ENCODE measurements at places on chromosomes 11 and 22. TPM values are rescaled to one million over a fixed set of nuclear protein-coding genes. Genes with fewer than 3 reads are reported as not detected.

DNA sequence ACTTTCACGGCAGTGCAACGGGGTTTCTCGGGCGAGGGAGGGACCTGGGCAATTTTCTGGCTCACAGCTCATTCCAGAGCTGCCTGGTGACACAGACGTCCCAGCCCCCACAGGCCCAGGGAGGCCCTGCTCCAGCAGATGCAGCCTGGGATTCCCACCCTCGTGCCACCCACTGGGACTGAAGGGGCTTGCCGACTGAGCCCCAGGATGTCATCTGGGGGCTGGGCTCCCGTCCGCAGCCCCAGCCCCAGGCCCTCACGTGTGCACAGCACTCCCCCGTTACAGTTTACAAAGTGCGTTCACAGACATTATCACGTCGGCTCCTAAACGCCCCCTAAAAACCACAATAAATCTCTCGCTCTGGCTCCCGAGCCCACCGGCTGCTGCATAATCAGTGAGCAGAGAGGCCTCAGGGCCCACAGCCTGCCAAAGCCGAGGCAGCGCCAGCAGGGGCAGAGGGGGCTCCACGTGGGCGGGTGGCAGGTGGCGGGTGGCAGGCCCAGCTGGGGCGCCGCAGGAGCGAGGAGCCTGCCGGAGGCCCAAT is 76.9 kb upstream of the TCF20 start:
- no peak for DNase-seq

DNA sequence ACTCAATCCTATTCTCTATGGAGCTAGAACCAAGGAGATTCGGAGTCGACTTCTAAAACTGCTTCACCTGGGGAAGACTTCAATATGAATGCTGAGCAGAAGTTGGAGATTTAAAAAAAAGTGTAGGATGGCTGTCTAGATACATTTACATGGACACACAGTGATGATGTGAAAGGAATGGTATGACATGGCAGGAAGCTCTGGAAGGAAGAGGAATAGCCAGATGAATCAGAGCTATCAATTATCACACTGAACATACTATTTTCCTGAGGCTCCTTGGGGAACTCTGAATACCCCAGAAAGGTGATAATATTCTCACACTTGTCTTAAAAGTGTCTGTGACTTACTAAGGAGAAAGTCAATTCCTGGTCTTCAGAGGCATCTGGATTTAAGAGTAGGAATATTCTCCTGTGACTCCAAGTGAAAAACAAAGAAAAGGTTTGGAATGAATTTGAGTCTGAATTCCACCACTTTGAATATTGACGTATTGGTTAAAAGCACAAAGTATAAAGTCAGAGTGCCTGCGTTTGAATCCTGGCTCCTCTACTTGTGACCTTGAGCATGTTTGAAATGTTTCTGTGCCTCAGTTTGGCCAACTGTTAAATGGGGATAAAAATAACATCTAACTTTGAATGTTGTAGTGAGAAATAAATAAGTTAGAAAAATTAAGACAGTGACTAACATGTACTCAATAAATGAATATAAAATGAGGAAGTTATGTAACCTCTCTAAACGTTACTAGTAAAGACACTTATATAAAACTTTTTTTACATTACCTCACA is 1.3 kb downstream of the OR52D1 start:
- DNase-seq: no peak

- no peak for DNase-seq
Observed at GRCh38 chr11:111913031-111913861, 712 bp downstream of the HSPB2 start.

Gene SMIM38
- total RNA-seq: 3.1 TPM

DNA sequence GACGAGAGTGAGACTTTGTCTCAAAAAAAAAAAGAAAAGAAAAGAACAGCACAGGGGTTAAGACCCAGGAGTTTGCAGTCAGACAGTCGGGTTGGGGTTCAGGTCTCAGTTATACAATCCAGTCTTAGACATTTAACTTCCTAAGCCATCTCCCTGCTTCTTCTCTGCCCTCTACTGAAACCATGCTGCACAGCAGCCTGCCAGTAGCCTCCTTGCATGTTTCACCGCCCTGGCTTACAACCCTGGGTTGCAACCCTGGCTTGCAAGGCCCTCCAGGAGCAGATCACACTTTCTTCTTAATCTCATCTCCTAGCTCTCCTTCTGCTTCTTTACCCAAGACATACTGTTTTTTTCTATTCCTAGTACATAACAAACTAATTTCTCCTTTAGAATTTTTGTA is 5.9 kb upstream of the B3GAT3 start:
- no peak for DNase-seq

Gene SLC7A4
- total RNA-seq: 20.4 TPM

Gene MRPL16
- total RNA-seq: 63.0 TPM

- DNase-seq: no peak
Observed at GRCh38 chr11:25908726-25909125, 423.2 kb upstream of the ANO3 start.

GRCh38 chr11:45715418-45715817 is 50.0 kb upstream of the CHST1 start:
- no peak for DNase-seq

DNA sequence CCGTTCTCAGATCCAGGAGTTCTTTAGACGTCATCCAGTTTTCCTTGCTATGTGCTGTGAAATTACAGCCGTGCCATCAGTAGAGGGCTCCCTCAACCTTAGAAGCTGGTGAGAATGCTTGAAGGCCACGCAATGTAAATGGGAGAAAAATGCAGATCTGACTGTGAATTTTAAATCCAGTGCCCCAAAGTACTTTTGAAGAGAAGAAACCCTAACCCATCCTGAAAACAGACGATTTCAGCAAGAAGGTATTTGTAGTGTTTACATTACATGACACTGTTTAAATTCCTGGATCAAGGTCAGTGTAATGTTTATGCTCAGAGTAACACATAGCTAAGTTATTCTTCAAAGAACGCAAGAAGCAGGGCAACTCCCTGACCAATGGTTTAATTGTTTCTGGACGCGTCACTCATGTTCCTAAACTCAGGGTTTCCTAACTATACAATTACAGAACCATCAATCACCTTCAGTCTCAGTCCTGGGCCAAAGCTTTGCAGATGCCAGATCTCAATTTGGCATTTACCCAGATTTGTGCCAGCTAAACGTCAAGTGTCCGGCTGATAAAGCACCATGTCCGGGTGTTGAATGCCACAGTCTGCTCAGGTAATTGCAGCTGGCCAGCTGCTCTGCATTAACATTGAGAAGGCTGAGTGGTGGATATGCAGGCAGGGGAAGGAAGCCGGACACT is 38.2 kb downstream of the ADAMTS8 start:
- no peak for DNase-seq

DNA sequence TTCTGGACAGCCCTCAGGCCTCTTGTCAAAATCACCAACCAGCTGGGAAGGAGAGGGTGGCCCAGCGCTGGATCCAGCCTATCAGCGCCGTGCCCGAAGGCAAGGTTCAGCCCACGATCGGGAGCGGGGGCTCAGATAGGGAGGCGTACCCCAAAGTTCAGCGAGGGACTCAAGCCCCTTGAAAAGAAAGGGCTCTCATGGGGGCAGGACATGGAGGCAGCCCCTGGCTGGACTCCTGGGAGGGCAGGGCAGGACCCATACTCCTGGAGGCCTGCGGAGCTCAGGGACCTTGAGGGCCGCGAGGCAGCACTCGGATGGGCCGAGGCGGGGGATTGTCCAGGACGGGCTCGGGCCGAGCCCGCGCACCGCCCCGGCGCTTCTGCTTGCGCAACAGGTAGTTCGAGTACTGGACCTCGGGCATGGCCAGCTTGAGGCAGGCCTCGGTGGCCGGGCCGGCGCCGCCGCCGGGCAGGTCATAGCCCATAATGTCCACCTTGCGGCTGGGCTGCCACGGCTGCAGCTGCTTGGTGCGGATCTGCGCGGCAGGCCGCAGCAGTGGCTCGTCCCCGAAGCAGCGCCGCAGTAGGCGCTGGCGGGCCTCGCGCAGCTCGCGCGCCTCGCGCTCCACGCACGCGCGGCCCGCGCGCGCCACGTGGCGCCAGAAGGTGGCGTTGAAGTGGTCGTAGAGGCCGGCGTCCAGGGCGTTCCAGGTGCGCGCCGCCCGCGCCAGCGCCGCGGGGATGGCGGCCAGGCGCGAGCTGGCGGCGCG is 6.5 kb downstream of the GAL3ST3 start:
- DNase-seq: no peak

GRCh38 chr22:32932176-32932575 is 126.0 kb downstream of the SYN3 start:
- DNase-seq: no peak

GRCh38 chr11:22688914-22689313 is 22.5 kb downstream of the GAS2 start:
- no peak for DNase-seq

DNA sequence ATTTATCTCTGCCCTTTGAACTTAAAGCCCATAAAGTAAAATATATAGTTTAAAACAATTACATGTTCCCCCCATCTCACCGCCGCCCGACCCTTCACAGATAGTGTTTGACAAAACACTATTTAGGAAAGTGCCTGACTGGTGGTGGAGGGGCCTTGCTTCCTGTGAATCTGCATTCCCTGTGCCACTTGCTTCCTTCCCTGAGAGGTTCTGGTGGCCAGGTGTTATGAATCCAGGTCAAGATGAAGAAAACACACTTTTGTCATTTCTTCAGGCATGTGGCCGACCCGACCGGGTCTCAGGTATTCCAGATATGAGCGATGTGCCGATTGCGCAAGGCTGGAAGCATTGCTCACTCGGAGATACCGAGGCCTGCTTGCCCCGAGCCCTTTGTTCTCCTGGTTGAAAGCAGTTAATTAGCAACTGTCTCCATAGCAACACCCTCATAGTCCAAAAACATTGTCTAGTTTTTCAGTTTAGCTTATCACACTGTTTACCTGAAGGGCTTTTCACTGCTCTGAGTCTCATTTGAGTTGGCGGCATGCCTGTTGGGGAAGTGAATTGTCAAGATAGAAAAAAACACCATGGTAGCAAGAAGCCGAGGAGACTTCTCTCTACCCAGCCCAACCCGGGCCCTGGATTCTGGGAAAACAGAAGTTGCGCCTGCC is 128.3 kb downstream of the TEAD1 start:
- DNase-seq: no peak

GRCh38 chr11:130465263-130465662 is 16.8 kb downstream of the ADAMTS15 start:
- DNase-seq: no peak

- DNase-seq: no peak
Observed at GRCh38 chr11:111840143-111840542, 31.2 kb downstream of the ALG9 start.

- DNase-seq: no peak
Observed at GRCh38 chr22:49324527-49325491, 502.9 kb downstream of the BRD1 start.
